ENCODE measurements at places on chromosomes 2 and 18.
A peak's percentile ranks its signal among the peaks of the same experiment; 100 is the strongest.

DNA sequence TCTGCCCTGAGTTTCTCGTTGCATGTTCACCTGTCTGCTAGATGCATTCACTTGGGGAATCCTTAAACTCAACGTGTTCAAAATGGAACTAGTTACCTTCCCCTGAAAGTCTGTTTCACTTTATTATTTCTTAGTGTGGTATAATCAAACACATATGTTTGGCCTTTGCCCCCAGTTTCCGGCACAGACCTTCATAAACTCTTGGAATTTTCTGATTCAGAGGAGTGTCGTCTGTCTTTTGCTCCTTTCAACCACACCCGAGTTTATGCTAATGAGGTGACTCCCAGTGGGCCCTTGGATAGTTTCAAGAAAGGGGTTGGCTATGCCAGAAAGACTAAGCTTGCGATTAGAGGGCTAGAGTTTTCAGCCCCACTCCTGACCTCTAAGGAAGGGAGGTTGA lies 198.9 kb downstream of the CDCA7 start:
- no peak for DNase-seq

DNA sequence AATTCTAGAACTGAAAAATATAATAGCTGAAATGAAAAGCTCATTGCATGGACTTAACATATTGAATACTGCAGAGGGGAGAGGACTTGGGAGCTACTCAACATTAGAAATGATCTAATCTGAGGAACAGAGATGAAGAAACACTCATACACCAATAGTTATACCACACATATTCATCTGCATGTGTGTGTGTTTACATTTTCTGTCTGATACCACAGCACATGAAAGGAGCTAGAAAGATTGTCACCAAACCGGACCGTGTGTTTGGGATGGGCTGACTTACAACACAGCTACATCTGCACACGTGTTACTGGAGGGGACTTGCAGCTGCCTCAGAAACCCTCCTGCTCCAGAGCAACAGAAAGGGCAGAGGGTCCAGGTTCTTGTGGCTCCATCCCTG lies 47.8 kb downstream of the PXDN start:
- no peak for DNase-seq

- no peak for DNase-seq
Measured at GRCh38 chr2:133789743-133790142, 221.5 kb upstream of the NCKAP5 start.

DNA sequence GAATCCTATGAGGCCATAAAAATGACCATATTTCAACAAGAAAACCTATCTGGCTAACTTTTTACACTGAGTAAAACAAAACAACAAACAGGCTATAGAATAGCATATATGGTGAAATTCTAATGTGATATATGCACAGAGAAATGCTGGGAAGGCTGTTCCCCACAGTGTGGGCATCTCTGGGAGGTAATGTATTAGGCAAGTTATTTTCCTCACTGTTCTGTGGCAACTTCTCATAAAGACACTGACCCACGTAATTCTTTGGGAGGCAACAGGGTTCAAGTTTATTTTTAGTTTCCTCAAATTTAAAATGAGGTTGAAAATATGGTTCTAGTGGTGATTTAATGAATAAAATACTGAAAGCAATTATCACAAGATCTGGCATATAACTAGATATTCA lies 46.7 kb downstream of the RNU4ATAC start:
- DNase-seq, result no peak

GRCh38 chr2:188897096-188897495 lies 77.1 kb upstream of the COL3A1 start:
- no peak for DNase-seq

GRCh38 chr2:220377482-220378155 lies 750.2 kb downstream of the SLC4A3 start:
- no peak for DNase-seq

- no peak for DNase-seq
Measured at GRCh38 chr2:212665948-212666347, 127.3 kb upstream of the ERBB4 start.

DNA sequence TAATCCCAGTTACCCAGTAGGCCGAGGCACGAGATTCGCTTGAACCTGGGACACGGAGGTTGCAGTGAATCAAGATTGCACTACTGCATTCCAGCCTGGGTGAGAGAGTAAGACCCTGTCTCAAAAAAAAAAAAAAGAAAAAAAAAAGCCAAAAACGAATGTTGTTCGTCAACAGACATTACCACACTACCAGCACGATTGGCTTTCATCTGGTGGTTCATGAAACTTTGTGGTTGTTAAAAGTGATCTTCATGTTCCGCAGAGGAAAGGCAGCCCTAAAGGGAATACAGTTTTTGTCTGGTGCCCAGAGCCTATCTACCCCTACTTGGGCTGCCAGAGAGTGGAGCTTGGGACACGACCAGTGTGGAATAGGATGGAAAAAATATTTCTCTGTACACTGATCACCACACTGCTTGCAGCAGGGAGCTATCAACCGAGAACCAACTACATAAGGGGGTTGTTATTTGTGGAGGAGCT lies 13.6 kb upstream of the CXCR4 start:
- DNase-seq, result no peak

GRCh38 chr18:58529714-58530354 lies 99.1 kb downstream of the ALPK2 start:
- DNase-seq, result peak; percentile 52

DNA sequence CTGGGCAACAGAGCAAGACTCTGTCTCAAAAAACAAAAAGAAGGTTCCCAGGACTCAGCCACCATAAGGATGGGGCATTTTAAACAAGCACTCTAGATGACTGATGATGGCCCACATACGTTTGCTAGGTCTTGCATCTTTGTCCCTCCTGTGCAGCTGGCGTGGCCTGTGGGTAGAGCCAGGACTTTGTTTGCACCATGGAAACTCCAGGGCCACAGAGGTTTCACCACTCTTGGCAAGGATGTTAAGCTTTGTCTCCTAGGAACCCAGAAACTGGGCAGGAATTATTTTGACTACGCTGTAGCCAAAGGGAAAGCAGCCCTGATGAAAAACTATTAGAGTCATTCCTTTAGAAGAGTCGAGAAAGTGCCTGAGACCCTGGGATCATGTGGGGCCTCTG lies 75.3 kb upstream of the STPG4 start:
- DNase-seq, result no peak

DNA sequence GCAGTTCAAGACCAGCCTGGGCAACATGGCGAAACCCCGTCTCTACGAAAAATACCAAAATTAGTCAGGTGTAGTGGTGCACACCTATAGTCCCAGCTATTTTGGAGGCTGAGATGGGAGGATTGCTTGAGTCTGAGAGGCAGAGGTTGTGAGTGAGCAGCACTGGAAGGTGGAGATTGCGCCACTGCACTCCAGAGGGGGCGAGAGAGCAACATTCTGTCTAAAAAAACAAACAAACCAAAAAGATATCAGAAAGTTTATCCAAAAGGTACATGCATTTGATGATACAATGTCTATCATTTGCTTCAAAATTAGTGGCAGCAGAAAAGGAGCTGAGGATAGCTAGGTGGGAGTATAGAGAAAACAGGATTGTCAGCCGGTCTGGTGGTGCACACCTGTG lies 39.8 kb upstream of the CABLES1 start:
- no peak for DNase-seq

DNA sequence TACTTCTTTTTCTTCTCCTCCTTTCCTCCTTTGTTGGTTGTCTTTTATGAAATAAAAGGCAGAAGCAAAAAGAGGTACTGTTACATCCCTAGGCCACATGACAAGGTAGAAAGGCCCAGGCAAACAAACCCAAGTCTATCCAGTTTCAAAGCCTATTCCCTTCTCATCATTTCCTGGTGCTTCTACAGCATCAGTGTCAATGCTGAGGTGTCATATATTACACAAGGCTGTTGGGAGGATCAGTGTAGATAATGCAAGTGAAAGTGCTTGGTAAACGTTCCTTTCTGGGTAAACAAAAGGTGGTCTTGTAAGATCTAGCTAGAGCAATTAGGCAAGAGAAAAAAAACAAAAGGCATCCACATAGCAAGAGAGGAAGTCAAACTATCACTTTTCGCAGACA lies 64.9 kb downstream of the EVA1A start:
- DNase-seq, result no peak

DNA sequence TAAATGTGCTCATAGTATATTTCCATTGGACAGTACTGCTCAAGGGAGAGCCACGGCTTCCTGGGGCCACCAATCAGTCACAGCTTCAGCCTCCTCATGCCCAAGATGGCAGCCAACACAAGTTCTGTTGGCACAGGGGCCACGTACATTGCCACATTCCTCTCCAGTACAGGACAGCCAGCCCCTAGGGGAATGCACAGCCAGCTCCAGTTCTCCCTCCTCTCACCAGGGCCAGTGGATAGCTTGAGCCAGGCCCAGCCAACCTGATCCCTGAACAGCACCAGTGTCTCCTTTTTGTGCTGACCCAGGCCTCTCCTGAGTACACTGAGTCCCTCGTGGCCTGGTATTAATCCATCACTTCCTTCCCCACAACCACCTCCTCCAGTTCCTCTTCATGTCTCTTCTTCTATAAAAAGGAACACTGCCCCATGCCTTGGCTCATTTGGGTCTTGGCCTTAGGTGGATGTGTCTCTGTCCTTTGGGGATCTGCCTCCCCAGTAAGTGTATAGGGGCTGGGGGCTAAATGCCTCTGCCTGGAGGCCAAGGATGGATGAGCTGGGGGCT lies 168.7 kb downstream of the TNS1 start:
- no peak for DNase-seq

DNA sequence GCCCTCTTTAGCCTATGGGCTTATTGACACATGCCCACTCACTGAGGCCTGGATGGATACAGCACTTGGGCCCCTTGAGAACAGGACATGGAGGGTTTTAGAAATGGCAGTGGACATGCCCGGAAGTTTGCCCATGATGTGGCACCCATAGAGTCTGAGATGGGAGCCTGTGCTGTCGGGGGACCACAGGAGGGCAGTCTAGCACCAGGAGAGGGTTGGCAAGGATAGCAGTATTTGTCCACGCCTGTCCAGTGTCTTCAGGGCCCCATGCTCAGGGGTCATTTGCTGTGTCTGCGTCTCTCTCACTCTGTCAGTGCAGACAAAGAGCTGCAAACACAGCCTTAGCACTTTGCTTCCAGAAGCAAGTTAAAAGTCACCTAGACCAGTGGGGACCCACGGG lies 48.7 kb downstream of the IL1RL2 start:
- DNase-seq, result no peak

DNA sequence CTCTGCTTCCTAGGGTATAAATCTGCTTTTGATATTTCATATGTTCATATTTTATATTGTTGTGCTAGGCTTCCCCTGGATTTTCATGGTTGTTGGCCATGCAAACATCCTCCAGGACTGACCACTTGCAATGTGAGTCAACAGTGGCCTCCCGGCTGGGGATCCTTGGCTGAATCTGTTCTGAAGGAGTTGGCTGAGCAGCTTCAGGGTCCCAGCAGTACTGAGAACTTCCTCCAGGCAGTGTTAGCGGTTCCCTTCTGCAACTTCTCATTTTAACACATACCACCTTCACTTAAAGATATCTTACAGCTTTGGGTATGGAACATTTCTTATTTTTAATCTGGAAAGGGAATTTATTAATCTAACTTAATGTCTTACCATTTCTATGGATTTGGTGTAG lies 122.1 kb downstream of the DTNB start:
- DNase-seq, result no peak

DNA sequence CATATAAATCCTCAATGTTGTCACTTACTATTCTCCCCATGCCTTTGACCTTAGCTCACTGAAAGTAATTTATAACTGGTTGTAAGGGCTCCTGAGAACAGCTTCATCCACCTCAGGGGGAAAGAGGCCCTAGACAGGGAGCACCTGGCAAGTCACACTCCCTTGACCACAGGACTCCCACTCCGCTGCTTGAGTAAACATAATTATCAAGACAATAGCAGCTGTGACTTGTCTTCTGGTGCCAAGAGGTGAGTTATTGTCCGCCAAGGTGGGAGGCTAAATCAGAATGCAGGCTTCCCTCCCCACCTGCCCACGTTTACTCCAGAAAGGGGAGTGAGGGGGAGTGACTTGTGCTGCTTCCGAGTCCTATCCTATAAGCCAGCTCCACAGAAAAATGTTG lies 230.6 kb upstream of the LRATD1 start:
- DNase-seq, result no peak

- no peak for DNase-seq
Measured at GRCh38 chr2:9164112-9164608, 42.5 kb upstream of the ASAP2 start.

DNA sequence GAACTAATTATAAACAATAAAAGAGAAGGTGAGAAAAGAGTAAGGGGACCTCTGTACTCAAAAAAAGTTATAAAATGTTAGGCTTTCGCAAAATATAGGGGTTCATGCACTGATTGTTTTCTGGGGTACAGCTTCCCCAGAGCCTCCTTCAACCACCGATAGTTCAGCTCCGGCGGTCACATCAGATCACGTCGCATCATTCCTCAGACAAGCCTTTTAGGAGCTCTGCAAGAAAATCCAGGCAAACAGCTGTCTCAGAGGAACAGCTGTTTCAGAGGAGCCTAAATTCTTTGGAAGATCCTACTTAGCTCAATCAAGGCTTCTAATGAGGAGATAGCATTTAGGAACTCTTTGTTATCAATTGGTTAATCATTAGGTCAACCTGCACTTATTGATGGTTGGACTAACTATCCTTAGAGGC lies 78.7 kb downstream of the MYCN start:
- no peak for DNase-seq

DNA sequence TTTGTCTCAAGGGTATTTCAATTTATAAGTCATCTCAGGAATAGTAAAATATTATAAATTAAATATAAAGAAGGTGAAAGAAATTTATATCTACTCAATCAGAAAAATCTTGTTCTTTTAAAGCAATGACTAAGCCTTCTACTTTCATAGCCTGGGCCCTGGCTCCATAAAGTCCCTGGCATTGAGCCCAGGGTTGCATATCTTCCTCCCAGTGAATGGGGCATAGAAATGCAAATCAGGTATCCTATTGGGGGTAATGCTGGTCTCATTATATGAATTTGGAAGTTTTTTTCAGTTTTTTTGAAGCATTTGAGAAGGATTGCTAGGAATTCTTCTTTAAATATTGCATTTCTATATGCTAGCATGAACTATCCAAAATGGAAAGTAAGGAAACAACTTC lies 73.9 kb upstream of the MC2R start:
- no peak for DNase-seq

GRCh38 chr2:194610297-194610696 lies 1046.7 kb upstream of the SLC39A10 start:
- DNase-seq, result no peak

GRCh38 chr2:64515086-64515485 lies 9.0 kb upstream of the AFTPH start:
- no peak for DNase-seq

DNA sequence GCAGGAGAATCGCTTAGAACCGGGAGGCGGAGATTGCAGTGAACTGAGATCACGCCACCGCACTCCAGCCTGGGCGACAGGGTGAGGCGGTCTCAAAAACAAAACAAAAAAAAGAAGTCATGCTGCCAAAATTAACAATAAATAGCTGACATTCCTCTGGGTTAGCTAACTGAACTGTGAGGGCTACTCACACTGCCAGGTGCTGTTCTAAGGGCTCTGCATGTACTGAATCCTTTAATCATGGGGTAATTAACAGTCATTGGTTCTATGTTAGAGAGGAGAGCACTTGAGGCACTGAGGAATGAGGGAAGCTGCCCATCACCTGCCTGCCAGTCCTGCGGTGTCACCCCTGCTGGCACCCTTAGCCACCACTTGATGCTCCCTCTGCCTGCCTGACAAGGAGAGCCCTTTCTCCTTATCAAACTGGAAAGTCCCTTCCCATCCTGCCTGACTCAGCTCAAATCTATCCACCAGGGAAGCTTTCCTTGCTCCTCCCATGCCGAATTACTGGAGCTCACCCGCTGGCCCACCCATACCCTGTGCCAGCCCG lies 73.0 kb upstream of the RIOK3 start:
- no peak for DNase-seq

All from activated CD8-positive, alpha-beta memory T cell treated with anti-CD3 and anti-CD28 coated beads for 1 hour (primary cell).